PC-3 (cell line): ENCODE measurements at places on chromosomes 11 and 22. TPM values are rescaled to one million over a fixed set of nuclear protein-coding genes. Genes with fewer than 3 reads are reported as not detected.

The KDM4D gene
- 2.7 and 4.1 TPM in 2 replicates for total RNA-seq

The LARGE2 gene
- 18.4 and 19.6 TPM in 2 replicates for total RNA-seq

The KDM4E gene
- not detected in 2 replicates for total RNA-seq

The MMP3 gene
- not detected in 2 replicates for total RNA-seq

The EMID1 gene
- 1.2 and 1.3 TPM in 2 replicates for total RNA-seq

The FOLR1 gene
- total RNA-seq, result 0.36 TPM in 1 of 2 replicates, not detected in the other

The SLC22A25 gene
- total RNA-seq, result not detected in 2 replicates

The ALDH3B1 gene
- 26.0 and 28.1 TPM in 2 replicates for total RNA-seq

The RIBC2 gene
- total RNA-seq, result 2.7 and 4.5 TPM in 2 replicates
